ENCODE measurements at places on chromosomes 6 and 20.

DNA sequence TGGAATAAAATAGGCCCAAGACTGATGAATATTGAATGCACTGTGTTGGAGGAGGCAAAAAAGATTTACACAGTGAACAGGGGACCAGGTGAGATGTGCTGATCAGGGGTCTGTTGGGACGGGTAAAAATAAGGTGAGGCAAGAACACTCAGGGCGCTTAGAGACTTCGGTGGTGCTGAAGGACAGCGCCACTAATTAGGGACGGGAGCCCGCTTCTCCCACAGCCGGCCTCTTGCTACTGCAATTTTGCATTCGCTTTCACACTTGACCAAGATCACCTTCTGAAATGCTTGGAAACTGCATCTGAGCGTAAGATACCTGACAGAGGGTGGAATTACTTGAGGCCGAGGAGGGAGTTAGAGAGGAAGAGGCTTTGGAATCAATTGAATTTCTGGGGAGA, 7.3 kb downstream of the TFAP2D start:
- no peak for DNase-seq

- DNase-seq: no peak
Measured at GRCh38 chr6:49676671-49677281, 36.6 kb downstream of the CRISP2 start.

- DNase-seq: no peak
Measured at GRCh38 chr6:44558024-44558831, 170.7 kb downstream of the CDC5L start.

DNA sequence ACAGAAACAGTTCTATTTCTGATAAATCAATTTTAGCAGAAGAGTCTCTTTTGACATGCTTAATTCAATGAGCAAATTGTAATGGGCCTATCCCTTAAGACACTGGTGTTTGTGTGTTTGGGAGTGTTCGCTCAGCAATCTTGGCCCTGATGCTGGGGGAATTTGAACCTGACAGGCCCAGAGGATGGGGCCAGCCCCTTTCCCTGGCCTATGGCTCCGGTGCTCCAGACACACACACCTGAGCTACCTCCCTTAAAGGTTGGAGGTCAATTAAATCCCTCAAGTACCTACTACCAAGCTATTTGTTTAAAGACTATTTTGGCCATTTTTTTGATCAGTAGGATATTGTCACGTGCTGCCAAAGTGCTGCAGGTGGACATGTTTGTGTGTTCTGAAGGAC, 549.3 kb downstream of the PRKN start:
- no peak for DNase-seq

DNA sequence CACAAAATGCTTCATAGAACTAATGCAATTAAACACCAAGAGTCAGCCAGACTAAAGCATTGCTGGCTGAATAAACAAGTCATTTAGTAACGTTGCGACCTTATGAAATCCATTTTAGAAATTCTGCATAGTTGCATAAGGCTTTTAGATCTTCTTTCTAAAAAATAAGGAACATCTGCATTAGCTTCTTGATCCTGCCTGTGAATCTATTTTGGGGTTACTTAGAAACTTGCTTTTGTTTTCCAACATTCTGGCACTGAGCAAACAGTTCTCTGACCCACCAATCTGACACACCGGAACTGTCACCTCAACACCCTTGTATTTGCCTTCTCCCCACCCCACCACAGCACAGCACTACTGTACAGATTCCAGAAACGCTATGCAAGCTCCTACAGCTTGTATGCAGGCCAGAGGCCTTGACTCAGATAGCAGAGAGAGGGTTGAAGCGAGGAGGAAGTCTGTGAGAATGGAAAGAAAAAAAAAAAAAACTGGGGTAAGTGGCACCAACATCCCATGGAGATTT, 55.0 kb downstream of the KIF13A start:
- no peak for DNase-seq

DNA sequence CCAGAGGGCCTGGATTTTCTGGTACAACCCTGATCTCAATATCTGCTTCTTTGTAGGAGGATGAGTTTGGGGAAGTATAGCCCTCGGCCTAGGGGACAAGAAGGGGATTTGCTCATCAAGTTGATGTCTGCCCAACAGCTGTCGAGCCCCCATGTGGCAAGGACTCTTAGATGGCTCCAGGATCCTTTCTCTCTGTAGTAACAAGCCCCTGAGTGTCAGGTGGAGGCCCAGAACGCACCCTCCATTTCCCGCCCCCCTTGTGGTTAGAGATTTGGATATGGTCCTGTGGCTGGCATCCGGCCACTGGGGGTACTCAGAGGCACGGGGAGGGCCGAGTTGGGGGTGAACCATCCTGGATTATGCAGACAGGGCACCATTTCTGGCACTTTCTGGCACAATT, 50.1 kb downstream of the CTCFL start:
- DNase-seq: no peak

- DNase-seq: no peak
Measured at GRCh38 chr20:53926428-53927028, 143.9 kb downstream of the BCAS1 start.

- DNase-seq: no peak
Measured at GRCh38 chr20:23235173-23236027, 115.2 kb upstream of the NXT1 start.
